Stimulated activated CD4-positive, alpha-beta T cell treated with anti-CD3 and anti-CD28 coated beads, Interleukin-12 subunit alpha, Interleukin-12 subunit beta, amount 100 ng/mL, for 4 hours (primary cell): ENCODE measurements at places on chromosomes 16 and 17.

- no peak for DNase-seq
Measured at GRCh38 chr16:58038219-58038641, 12.7 kb downstream of the MMP15 start.

- no peak for DNase-seq
Measured at GRCh38 chr16:22353933-22354541, 20.4 kb downstream of the CDR2 start.

- no peak for DNase-seq
Measured at GRCh38 chr17:37146086-37147064, 197.6 kb downstream of the AATF start.

DNA sequence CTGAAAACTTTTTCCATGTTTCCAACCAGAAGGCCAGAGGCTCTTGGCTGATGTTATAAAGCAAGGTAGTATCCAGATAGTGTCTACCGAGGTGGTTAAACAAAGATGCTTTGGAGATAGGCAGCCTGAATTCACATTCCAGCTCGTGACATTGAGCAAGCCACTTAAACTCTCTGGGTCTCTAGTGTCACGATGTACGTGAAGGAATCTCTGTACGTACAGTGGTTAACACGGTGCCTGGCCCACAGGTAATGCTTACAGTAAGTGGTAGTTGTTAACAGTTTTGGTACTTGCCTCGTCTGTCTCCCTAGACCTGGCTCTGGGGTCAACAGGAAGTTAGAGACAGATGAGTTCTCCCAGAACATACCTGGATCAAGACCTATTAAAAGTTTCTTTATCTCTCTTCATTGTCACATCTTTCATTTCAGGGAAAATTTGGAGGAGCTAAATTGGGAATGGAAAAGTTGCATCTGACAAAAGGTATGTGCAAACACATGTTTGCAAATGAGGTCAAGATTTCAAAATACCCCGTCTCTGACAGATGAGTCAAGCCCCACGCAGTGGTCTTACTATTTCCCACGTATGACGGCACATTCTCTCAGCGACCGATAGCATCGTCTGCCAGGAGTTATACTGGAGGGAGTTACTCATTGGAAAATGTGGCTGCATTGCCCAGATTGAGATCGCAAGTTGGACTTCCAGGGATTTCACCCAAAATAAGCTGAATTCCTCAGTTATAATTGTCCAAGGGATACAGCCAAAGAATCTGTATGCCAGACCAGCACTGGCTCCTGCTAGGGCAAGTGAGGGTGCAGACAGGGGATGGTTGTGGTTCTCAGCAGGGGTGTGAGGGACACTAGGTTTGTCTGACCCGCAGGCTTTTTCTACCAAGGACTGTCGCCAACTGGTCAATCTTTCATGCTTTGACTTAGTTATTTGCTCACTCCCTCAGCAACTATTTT, 18.9 kb upstream of the MYH10 start:
- no peak for DNase-seq

GRCh38 chr16:14133907-14134306, 62.8 kb downstream of the MRTFB start:
- DNase-seq = no peak

- peak; percentile 52 for DNase-seq
Measured at GRCh38 chr17:36921095-36921851, 16.0 kb upstream of the LHX1 start.
